AG20443 (cell line): ENCODE measurements at places on chromosomes 11 and 22.

GRCh38 chr22:33779243-33779642, 141.0 kb downstream of the LARGE1 start:
- no peak for DNase-seq

GRCh38 chr11:61187505-61188130, 15.7 kb upstream of the PGA3 start:
- peak; percentile 81 for DNase-seq

- peak; percentile 60 for DNase-seq
These were observed 36.7 kb upstream of the AMPD3 start for GRCh38 chr11:10418259-10418949.

GRCh38 chr11:73939096-73939495, 11.7 kb upstream of the DNAJB13 start:
- DNase-seq, result no peak

- peak; percentile 74 for DNase-seq
These were observed 4.2 kb downstream of the STARD10 start for GRCh38 chr11:72789493-72790131.

DNA sequence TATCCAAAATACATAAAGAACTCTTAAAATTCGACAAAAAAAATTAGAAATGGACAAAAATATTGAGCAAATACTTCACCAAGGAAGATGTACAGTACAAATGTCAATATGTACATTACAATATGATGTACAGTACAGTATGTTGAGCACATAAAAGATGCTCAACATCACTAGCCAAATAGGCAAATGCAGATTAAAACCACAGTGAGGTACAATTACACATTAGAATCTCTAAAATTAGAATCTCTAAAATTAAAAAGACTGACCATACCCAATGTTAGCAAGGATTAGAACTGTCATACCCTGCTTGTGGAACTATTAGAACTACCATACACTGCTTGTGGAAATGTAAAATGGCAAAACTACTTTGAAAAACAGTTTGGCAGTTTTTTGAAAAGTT, 78.7 kb upstream of the TSPAN18 start:
- no peak for DNase-seq

DNA sequence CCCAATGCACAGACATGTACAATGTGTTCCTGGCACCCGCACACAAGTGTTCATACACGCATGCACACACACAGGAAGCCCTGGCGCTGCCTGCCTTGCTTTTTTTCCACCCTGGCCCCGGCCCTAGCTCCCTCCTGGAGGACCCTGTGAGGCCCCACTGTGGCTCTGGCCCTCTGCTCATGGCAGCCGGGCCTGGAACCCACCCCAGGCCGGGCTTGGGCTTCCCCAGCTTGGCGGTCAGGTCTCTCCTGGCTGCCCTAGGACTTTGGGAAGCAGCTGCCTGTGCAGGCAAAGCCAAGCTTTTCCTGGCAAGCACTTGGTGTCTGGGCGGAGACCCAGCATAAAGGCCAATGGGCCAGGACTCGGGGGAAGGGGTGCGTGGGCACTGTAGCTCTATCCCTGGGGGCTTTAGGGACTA, 30.5 kb downstream of the CD82 start:
- peak; percentile 35 for DNase-seq

DNA sequence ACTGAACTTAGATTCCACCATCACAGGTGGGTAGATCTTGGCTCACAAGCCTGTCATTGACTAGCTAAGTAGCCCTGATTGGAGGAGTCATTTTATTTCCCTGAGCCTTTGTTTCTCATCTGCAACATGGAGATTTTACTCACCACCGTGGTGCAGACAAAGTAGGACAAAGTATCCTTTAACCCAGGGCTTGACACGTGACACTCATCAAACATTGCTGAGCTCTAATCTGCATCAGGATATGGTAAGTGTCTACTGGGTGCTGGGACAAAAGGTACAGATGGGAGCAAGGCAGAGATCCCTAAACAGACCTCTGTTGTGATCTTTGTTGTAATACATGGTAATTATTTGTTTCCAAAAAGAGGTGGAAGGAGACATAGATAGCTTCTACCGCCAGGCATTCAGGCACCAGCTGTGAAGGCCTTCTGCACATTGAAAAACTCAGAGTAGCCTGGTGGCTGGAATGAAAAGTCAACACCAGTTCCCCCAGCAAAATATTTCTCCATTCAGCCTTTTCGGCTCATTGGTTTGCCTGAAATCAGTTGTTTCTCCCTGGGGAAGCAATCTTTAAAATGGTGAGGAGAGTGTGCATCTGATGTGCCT, 18.3 kb upstream of the MICAL2 start:
- no peak for DNase-seq

DNA sequence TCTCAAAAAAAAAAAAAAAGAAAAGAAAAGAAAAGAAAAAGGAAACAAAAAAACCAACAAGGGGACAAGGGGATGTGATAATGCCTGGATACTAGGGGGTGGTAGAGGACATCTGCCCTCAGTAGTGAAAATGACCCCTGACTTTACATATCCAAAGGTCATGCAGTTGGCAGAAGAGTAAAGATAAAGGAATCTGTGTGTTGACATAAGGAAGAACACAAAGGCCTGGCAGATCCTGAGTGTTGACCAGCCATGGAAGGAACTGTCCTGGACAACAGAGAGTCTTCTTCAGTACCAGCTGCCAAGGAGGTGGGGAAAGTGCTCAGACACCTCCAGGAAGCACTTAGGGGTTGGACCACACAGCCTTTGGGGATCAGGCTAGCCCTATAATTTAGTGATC, 12.6 kb downstream of the SLC43A1 start:
- DNase-seq, result no peak

GRCh38 chr11:121095561-121095960, 5.5 kb upstream of the TECTA start:
- DNase-seq, result no peak

DNA sequence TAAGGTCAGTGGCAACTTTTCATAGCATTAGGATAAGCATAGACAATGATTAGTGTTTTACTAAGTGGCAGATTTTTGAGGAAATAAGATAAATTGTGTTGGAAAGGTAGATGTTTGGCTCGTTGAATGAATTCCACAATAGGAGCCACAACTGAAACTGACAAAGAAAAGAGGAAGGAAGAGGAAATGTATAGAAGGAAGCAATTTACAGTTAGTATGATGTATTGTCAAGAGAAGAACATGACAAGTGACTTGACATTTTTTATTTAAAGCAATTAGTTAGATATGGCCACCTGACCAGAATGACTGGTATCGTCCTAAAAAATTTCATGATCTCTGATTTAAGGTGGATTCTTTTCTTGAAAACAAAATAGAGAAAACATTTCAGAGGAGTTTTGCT, 3.1 kb upstream of the RAG2 start:
- DNase-seq, result no peak

DNA sequence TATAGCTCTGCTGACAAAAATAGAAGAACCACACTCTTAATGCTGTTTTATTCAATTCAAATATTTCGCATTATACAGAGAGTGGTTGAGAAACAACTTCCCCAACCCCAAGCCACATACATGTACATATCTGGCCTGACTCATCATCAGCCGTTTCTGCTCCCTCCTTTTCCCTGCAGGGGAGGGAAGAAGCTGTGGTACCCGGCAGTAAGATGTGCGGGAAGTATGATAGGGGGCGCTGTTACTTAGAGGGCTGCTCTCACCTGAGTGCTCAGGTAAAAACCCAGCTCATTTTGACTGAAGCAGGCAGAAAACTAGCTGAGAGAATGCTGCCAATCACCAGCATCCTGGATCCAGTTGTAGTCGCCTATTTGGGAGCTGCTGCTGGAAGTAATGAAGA, 85.5 kb downstream of the NELL1 start:
- no peak for DNase-seq

- DNase-seq, result no peak
These were observed 146.5 kb upstream of the CCDC179 start for GRCh38 chr11:23006730-23007129.

DNA sequence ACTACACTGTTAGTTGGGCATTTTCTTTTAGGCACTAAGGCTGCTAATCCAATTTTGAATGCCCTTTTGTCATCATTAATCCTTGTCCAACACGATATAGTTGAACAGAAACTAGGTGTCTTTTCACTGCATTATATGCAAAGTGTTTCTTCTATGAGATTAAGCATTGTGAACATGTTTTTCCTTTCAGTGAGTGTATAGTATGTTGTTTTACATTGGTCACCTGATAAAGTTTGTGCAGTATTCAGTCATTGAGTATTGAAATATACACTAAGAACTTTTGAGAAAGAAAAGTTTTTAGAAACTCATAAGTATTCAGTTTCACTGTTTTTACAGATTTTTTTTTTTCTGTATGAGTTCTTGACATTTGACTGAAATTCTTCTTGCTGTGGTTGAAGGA, 59.0 kb downstream of the ZC3H12C start:
- DNase-seq, result no peak

- no peak for DNase-seq
These were observed 31.8 kb downstream of the DKK3 start for GRCh38 chr11:11976481-11977127.

GRCh38 chr22:37179622-37180420, 8.2 kb downstream of the C1QTNF6 start:
- no peak for DNase-seq

- peak; percentile 91 for DNase-seq
These were observed 25.7 kb downstream of the DRD4 start for GRCh38 chr11:662689-663274.

DNA sequence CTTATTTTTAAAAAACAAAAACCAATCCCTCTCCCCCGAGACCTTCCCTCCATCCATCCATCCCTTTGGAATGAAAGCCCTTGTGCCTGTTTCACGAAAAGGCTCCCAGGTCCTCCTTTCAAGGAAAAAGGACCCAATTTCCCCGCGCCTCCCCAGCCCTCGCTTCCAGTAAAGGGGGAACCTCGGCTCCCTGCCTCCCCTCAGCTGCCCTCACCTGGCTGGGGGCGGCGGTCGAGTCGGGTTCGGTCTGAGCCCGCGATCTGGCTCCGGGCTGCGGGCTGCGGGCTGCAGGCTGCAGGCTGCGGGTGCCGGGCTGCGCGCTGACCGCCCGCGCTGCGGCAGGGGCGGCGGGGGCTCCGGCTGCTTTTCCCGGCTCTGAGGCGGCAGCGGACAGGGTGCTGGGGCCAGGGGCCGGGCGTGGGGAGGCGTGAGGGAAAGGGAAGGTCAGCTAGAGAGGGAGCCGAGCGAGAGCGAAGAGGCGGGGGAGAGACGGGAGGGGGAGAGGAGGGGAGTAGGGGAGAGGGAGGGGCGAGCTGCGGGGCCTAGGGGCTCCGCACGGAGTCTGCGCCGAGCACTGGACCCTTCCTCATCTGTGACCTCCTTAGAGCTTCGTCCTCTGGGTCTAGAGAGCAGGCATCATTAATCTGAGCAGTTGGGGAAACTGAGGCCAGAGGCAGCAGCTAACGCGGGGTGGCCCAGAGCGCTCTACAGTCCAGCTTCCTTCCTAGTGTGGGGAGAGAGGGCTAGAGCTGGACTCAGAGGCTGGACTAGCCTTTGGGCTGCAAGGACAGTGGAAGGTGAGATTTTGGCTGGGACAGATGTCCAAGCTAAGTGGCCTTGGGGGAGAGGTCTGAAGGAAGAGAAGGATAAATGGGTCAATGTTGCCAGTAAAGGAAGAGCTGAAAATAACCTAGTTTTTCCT, at the start of gene C1QTNF4:
C1QTNF4 (minus strand) TSS at position 478 of the 922 bp plus-strand sequence. CDS start 3,601 bp downstream, outside the sequence.
- no peak for DNase-seq

GRCh38 chr11:72918851-72919250, 104.6 kb downstream of the ATG16L2 start:
- no peak for DNase-seq

GRCh38 chr22:44231233-44231632, 50.5 kb downstream of the PARVG start:
- no peak for DNase-seq

GRCh38 chr11:45298718-45299117, 12.6 kb upstream of the SYT13 start:
- DNase-seq, result no peak

- DNase-seq, result peak; percentile 72
These were observed 37.4 kb downstream of the CTNND1 start for GRCh38 chr11:57798905-57799559.

GRCh38 chr11:126123686-126124085, 61.0 kb upstream of the CDON start:
- no peak for DNase-seq

DNA sequence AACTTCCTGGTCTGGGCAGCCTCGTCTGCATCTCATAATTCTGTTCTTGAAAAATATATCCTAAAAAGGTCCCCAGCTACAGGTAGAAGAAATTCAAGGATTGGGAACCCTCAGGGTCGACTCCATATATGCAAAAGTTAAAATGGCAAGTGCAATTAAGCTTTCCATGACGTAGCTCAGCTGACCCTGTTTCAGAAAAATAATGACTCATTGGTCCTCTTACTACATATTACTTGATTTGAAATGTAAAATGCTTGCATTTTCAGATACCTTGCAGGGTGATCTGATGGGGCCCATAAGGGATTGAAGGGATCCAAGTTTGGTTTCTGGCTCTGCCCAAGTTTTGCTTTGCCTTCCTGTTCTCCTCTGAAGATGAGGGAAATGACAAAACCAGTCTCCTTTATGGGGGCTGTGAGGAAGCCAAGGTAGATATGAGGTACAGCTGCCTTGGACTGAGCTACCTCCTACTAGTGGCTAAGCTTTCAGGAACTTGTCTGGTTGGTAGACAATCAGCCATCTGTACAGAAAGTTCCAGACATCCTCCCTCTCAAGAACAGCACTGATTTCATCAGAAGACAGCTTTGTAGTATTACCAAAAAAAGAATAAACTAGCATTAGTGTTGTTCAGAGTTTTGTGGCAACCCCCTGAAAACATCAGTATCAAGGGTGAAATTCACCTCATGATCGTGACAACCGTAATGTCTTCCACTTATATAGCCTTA, 177.3 kb downstream of the DBX1 start:
- DNase-seq, result no peak

GRCh38 chr11:133794205-133794604, 51.1 kb downstream of the SPATA19 start:
- no peak for DNase-seq

GRCh38 chr11:75002516-75002915, 13.8 kb downstream of the NEU3 start:
- no peak for DNase-seq

GRCh38 chr11:89182773-89183518, 5.3 kb downstream of the TYR start:
- DNase-seq, result peak; percentile 25

DNA sequence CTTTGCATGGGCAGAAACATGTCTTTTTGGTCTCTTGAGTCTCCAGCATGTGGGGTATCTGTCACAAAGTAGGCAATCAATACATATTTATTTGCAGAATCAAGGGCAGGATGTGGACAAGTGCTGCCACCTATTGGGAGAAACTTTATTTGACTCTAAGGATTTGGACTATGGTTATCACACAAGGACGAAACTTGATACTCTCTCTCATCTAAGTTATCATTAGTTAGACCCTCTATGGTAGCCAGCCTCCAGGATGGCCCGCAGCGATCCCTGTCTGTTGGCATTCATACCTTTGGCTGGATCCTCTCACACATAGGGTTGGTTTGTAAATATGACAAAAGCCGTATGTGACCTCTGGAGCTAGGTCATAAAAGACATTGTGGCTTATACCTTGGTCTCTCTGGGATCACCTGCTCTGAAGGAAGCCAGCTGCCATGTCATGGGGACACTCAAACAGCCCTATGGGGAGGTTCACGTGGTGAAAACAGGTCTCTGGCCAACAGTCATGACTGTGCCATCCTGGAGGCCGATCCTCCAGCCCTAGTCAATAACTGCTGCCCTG, 1.1 kb upstream of the FBXO7 start:
- DNase-seq, result peak; percentile 47
